ENCODE measurements at places on chromosomes 1 and 21.
A peak's percentile ranks its signal among the peaks of the same experiment; 100 is the strongest.

DNA sequence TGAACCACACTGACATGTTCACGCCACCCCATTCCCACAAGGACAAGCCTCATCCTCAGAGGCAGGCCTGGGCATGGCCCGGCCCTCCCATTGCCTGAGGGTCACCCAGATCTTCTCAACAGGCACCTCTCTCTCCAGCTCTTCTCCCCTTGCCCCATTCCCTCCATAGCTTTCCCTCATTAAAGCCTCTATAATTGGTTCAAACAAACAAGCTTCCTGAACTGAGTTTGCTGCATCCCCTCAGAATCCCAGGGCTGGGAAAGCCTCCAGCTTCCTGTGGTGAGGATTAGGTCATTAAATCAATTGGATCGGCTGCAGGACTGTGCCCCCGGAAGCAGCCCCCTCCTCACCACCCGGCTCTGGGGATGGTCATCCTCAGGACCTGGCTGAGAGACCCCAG lies 18.9 kb downstream of the CTNNBIP1 start:
- no peak for DNase-seq

DNA sequence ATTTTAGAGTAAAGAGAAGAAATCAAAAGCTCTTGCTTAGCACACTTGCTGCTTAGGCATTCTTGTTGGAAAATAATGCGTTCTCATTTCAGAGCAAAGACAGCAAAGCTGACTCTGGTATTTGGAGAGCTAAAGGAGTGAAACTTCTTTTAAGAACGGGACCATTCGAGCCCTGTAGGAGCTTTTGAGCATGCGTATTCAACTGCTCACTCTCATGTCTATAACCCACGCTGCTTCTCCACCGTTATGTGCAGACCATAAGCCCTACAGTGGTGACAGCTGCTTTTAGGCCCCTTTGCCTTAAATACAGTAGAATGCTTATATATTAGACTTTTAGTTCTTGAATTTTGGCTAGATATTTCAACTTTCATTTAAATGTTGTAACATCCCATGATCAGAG lies 214.2 kb upstream of the CACYBP start:
- DNase-seq, result no peak

DNA sequence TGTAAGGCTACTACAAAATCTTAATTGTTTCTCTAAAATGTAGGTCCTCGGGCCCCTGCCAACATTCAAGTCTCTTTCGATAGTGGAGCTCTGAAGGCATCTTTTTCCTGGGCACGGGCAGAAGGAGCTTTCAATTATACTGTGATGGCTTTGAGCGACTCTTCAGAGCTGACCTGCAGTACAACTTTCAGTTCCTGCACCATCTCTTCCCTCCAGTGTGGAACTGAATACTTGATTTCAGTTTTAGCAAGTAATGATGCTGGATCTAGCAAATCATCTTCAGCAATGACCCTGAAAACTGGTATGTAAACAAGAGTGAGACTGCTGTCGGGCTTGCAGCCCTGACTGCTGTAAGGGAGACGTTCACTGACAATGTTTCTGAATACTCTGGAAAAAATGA lies 9.6 kb downstream of the FNDC7 start:
- no peak for DNase-seq

GRCh38 chr21:42913476-42913875 lies 12.0 kb downstream of the ERVH48-1 start:
- DNase-seq, result no peak

DNA sequence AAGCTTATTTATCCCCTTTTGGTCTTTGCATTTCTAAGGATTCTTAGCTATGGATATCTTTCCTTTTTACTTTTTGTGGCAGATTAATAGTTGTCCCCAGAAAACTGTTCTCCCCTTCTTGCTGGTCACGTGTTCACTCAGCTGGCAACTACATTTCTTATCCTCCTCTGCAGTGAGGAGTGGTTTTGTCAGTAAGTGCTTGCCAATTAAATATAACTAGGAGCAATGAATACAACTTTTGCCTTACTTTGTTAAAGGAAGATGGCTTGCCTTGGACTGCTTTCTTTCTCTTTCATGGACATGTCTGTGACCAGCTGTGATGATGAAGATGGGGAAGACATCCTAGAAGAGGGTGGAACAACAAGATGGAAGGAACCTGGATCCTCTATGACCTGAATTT lies 15.6 kb upstream of the ALG14 start:
- no peak for DNase-seq

- no peak for DNase-seq
These were observed 50.2 kb downstream of the LPAR3 start for GRCh38 chr1:84842748-84843231.

DNA sequence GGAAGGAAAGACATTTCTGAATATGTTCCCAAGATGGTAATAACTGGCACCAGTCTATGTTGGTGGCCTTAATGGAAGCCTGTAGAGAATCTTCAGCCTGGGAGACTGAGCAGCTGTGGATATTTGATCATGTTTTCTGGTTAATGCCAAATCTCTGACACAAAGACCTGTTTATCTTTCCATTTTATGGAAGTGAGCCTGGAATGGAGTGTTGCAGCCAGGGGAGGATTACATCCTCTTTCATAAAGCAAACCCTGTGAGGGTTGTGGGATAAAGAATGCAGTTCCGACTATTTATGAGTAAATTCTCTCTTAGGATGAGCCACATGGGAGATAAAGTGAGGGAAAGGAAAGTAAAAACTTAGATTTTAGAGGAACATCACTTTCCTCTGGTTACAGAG lies 144.1 kb downstream of the PCP4 start:
- no peak for DNase-seq

- no peak for DNase-seq
These were observed 18.8 kb downstream of the OPRD1 start for GRCh38 chr1:28830814-28831213.

- DNase-seq, result no peak
These were observed 104.6 kb downstream of the BACH1 start for GRCh38 chr21:29403301-29403700.

GRCh38 chr1:230752407-230752806 lies 5.2 kb downstream of the CAPN9 start:
- no peak for DNase-seq

DNA sequence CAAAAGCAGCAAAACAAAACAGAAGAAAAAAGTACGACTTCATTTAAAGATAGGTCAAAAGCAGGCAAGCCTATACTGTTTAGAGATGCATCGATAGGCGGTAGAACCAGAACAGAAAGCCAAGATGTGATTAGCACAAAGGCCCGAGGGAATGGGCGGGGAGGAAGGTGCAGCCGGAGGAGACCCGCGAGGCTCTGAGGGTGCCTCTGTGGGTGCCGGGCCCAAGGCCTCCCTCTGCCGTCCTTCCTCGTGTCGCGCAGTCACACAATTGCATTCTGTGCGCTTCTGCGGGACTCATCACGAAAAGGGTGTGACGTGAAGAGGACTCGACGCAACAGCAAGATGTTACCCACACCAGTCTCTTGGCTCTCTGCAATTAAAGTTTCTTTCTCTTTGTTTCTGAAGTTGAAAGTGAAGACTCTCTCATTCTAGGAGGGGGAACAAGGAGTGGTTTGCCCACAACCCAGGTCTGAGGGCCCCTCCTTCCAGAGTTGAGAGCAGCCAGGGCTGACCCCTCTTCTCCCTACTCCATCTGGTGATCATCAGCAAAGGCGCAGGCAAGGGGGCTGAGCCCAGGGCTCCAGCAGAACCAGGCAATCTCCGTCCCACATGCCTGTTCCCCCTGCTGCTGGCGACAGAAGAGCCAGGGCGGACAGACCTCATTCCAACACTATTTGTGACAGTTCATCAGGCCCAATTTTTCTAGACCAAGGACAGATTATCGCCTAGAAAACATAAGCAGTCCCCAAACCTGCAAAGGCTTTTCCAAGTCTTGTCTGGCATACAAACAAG lies 41.0 kb downstream of the NPHP4 start:
- no peak for DNase-seq

- no peak for DNase-seq
These were observed 64.2 kb downstream of the PIK3CD start for GRCh38 chr1:9715536-9716226.

DNA sequence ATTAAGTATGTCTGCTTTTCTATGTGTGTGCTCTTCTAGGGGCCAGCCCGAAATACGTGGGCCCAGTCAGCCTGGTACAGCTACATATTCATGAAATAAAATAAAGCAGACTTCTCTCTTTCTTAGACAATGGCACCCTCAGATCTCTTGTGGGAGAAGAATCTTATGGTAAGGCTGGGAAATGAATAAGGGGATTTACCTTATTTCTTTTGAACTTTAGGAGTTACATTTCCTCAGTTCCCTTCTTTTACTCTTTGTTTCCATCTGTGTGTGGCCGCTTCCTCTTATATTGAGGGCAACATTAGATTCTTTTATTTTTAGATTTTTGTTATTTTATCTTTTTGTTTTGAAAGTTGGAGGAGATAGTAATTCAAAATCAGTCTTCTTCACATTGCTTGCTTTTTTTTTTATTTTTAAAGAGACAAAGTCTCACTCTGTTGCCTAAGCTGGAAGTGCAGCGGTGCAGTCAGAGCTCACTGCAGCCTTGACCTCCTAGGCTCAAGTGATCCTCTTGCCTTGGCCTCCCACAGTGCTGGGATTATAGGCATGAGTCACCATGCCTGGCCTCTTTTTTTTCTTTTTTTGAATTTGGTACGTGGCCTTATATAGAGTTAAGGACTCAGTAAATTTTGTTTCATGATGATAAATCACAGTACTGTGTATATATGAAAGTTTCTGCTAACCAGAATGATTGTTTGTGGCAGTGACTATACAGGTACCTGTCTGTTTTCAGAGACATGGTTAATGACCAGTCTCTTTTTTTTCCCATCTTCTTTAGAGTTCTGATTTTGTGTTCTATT lies 9.1 kb downstream of the LAMC1 start:
- DNase-seq, result peak; percentile 50

DNA sequence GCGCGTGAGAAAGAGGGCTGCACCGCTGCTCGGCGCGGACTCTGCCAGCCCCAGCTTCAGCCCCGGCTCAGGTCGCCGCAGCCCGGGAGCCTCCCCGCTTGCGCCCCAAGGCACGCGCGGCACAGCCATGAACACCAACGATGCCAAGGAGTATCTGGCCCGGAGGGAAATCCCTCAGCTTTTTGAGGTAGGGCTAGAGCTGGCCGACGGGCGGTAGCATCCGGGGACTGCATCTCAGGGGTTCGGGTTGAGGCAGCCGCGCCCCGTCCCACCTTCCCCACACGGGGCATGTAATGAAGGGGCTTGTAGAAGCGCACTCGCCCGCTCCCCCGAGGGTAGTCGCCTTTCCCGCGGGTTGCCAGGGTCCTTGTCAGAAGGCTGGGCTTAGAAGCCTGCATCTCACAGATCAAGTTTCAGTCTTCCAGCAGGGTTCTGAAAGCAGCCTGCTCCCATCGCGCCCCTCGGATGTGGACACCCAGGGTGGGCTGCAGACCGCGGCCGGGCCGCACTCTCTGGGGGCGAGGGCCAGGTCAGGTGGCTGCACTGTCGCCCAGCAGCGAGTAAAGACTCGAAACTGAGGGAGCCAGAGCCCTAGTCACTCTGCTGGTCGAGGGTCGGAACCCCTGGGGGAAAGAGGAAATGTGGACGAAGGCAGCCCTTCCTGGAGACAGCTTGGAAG lies 507 bp downstream of the AK5 start:
- DNase-seq, result no peak

DNA sequence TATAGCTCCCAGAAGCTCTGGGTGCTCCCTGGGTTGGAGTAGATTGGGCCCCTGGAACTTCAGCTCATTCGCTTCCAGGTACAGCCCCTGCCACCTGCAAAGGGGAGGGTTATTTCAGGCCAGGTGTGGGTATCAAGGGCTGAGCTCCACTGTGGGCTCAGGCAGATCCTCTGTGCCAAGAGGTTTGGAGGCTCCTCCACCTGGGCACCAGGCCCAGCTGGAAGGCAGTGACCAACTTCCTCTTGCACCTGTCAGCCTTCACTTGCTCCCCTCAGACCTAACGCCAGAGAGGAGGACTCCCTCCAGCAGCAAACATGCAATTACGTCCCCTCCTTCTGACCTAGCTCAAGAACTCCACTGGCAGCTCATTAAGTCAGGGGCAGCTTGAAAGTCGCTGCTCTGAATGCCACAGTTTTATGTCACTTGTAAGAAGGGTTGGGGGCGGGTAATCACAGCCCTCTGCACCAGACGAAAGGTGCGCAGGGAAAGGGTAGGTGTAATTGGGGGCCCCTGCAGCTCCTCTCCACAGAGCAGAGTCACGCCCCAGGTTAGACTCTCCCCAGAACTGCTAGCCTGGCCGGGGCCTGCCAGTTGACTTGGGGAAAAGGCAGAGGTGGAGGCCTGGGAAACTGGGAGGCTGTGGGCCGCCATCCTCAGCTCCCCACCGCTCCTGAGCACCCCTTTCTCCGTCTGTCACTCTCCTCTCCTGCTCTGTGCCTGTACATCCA lies 125.0 kb upstream of the TMPRSS2 start:
- DNase-seq, result no peak

DNA sequence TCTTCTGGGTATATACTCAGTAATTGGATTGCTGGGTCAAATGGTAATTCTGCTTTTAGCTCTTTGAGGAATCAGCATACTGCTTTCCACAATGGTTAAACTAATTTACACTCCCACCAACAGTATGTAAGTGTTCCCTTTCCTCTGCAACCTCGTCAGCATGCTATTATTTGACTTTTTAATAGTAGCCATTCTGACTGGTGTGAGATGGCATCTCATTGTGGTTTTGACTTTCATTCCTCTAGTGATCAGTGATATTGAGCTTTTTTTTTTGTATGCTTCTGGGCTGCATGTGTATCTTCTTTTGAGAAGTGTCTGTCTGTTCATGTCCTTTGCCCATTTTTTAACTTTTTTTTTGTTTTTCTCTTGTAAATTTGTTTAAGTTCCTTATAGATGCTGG lies 279.4 kb downstream of the PTGER3 start:
- DNase-seq, result no peak

- no peak for DNase-seq
These were observed 106.8 kb downstream of the NTNG1 start for GRCh38 chr1:107247679-107248078.

DNA sequence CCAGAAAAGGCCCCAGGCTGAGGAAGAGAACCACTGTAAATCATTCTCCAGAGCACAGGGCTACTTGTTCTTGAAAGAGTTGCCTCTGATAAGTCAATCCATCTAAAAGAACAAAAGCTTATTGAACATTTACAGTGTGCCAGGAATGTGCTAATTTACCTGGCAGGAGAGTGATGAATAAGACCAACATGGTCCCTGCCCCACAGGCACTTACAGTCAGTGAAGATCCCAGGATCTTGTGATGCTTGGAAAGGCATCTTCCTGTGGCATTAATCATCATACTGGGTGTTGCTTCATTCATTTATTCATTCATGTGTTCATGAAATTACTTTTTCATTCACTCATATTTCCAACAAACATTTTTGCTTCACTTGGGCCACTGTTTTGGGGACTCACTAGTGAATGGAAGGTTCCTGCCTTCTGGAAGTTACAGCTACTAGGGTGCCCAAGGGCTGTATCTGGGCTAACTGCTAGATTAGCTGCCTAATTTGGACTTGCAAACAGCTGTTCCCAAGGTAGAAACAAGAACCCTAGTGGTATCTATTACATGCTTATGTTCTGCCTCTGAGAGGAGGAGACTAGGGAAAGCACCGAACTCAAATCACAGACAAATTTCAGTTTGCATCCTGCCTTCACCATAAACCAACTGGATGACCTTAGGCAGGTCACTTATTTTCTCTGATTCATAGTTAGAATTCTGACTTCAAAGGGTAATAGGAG lies 133.5 kb downstream of the CLIC6 start:
- no peak for DNase-seq
